ENCODE measurements at places on chromosomes 1 and 21. TPM values are rescaled to one million over a fixed set of nuclear protein-coding genes. Genes with fewer than 3 reads are reported as not detected.

Gene CELA3B
- not detected for total RNA-seq

Gene OPN3
- 64.0 TPM for total RNA-seq

Gene KRTAP7-1
- not detected for total RNA-seq

Gene PEX14
- 14.0 TPM for total RNA-seq

DNA sequence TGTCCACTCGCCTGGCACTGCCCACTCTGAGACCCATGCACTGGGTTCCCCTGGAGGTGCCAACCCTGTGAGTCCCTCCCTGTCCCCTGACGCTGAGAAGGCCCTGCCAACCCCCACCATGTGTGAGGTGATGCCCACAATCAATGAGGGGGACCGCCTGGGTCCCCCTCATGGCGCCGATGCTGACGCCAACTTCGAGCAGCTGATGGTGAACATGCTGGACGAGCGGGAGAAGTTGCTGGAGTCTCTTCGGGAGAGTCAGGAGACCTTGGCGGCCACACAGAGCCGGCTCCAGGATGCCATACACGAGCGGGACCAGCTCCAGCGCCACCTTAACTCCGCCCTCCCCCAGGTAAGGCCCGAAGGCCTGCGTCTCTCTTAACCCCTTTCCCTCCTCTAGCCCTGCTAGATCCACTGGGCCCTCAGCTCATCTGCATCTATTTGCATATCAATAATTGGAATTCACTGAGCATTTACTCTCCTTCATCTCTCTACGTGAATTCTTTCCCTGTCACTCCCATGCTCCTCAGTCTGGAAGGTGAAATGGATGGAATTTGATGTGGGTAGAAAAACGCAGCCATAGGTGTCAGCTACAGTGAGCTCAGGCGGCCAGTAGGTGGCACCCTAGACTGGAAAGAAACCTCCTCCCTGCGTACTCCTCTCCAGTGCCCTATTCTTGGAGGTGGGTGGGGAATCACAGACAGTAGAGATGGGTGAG lies 12.8 kb downstream of the PPFIA4 start:
- DNase-seq = peak; percentile 63

DNA sequence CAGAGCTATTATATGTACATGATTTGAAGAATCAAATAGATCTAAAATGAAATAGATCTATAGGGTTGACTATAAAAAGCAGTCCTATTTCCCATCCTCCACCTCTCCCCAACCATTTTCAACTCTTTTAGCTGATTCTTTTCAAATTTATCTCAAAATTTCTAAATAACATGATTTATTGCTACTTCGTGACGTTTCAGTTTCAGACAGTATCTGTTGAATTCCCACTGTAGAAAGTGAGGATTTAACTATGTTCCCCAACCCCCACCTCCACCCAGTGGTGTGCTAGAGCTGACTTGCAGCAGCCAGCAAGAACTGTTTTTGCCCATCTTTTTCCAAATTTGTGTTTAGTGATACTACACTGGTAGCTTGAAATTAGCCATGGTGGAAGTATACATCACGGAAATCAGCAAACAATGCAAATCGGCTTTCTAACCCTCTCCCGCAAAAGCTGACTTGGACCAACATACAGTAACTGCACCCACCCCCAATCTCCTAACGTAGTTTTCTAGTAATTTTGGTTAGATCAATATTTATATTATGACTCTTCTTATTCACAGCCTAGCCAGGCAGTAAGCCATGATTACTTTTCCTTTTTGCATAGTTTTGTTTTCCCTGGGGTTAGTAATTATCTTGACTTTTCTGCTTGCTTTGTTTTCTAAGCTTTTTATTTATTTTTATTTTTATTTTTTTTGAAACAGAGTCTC lies 10.9 kb downstream of the SEMA4A start:
- no peak for DNase-seq

All from H4 (cell line).